AG08396 (cell line): ENCODE measurements at places on chromosomes 4 and X.

GRCh38 chr4:123977641-123978081, 581.1 kb downstream of the SPRY1 start:
- no peak for DNase-seq

GRCh38 chr4:6453688-6453990, 18.8 kb downstream of the PPP2R2C start:
- DNase-seq: no peak

- DNase-seq: no peak
Observed at GRCh38 chr4:146098978-146099377, 76.5 kb upstream of the LSM6 start.

GRCh38 chr4:78870056-78870455, 69.2 kb downstream of the PAQR3 start:
- no peak for DNase-seq

- DNase-seq: no peak
Observed at GRCh38 chr4:116628598-116628997, 456.8 kb downstream of the TRAM1L1 start.

DNA sequence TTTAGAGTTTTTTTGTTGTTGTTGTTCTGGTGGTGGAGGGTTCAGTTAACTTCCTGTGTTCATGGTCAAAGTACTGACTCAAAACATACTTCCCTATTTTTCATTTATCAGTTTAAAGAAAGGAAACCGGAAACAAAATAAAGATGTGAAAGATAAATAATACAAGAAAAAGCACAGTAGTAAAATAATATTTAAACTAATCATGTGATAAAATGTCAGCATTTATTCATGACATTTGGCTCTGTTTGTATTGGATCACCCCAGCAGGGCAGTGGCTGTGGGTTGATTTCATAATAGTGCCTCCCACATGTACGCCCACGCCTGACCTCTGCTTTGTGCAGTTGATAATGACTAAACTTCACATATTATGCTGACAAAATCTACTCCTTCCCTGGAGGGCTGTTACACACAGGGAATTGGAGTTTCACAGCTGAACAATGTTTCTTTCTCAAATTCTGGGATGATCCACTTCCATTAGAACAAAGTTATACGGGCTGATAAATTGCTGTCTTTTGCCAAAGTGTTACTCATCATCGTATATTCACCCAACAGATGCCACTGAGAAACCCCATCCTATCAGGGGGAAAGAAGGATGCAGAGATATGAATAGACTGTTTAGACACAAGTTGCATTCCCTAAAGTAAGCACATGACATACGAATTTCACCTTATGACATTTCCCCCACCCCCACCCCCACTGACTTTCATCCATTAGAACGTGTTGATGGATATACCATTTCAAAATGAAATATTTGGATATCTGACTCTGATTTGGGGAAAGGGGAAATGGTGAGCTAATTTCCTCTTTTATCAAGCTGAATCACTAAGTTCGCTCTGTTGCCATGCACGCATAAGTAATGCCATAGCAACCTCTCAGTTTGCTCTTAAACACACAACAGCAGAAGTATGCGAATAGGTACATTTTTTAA, 48.3 kb downstream of the AMELX start:
- DNase-seq: peak; percentile 7

GRCh38 chr4:21753084-21753760, 195.3 kb downstream of the KCNIP4 start:
- DNase-seq: no peak

- DNase-seq: no peak
Observed at GRCh38 chrX:30822068-30822681, 66.9 kb downstream of the TAB3 start.

GRCh38 chrX:101171883-101172400, 47.6 kb upstream of the DRP2 start:
- DNase-seq: no peak
